ENCODE measurements at places on chromosomes 6 and 20.
A peak's percentile ranks its signal among the peaks of the same experiment; 100 is the strongest.

DNA sequence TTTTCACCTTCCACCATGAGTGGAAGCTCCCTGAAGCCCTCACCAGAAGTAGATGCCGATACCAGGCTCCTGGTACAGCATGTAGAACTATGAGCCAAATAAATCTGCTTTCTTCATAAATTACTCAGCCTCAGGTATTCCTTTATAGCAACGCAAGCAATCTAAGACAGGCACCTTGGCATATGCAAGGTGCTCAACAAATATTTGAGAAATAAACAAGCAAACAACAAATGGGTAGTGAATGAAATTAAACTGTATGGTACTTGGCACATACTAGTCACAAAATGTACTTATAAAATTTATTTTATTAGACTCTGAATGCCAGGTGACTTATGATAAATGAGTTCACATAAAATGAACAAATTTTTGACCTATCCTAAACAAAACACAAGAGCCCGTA, 220.3 kb downstream of the MAFB start:
- DNase-seq, result no peak

DNA sequence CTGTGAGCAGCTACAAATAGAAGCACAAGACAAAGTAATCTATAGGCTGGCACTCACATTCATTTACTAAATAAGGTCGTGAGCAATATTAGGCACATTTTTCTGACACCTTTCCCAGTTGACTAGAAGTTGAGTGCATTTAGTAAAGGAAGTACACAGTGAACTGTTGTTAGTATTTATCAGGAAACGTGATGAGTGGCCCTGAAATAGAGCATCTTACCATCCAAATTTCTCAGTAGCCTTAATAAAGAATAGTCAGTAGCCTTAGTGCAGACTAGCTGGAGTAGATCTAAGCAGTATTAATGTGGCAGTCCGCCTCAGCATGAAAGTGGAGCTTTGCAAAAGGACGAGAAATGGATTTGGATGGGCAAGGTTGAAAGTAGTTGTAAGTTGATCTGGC, 205.5 kb upstream of the QKI start:
- DNase-seq, result no peak

- no peak for DNase-seq
Measured at GRCh38 chr20:58791286-58791685, 59.4 kb downstream of the GNAS-AS1 start.

DNA sequence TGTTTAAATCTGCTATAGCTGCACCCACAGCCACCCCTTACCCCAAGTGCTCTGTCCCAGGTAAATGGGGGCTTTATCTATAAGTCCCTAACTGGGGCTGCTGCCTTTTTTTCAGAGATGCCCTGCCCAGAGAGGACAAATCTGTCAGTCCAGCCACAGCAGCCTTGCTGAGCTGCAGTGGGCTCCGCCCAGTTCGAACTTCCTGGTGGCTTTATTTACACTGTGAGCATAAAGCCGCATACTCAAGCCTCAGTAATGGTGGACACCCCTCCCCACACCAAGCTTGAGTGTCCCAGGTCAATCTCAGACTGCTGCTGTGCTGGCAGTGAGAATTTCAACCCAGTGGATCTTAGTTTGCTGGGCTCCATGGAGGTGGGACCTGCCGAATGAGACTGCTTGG, 505.2 kb downstream of the CBLN4 start:
- peak; percentile 37 for DNase-seq

DNA sequence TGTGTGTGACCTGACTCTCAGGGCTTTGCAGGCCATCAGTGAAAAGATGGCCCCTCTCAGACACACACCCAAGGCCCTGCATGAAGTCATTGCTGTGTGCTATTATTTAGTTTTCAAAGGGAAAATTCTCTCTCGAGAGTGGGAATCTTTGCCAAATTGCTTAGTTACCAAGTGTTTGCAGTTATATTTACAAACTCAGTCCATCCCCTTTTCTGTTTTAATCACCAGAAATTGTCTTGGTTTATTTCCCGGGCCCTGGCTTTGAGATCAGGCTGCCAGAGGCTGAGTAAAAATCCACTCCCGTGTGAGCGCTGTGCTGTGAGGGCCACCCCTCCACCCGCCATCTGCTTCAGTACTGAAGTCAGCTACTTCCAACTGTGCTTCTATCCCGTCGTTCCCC, 163.1 kb downstream of the SOD2 start:
- no peak for DNase-seq

DNA sequence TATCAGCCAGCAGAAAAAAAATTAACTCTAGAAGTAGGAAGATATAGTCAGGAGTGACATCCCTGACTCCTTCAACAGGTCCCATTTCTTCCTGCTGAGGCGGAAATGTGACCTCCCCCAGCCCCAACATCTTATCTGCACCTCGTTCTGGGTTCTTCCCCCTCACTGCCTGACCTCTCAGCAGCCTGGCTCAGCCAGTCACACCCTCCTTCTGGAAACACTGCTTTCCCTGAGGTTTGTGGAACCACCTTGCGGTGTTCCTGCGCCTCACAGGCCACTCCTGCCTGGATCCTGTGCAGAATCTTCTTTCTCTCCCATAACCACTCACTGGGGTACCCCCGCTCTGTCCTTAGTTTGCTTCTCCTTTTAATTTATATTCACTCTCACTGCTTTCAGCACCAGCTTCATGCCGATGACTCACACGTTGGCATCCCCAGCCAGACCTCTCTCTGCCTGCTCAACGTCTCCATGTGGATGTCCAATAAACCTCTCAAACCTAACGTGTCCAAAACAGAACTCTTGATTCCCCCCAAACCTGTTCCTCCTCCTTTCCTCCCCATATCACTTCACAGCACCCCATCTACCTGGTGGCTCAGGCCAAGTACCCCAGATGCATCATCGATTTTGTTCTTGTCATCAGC, 222.8 kb upstream of the PLN start:
- DNase-seq, result no peak

GRCh38 chr6:14641423-14642135, 524.0 kb downstream of the CD83 start:
- DNase-seq, result no peak

- DNase-seq, result no peak
Measured at GRCh38 chr6:5141046-5141445, 55.9 kb downstream of the PPP1R3G start.

DNA sequence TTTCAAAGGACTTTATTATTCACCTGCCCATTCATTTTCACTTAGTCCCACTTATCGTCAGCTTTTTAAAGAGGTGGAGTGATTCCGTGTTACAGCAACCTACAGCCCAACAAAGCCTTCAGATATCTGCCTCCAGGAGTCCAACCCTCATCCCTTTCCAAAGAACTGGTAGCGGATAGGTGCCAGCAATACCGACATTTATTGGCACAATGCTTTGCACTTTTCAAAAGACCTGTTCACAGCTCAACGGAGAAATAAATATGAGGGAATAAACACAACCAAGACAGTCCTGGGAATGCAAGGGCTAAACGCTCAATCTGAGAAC, 819 bp upstream of the MTRF1L start:
- peak; percentile 61 for DNase-seq

- no peak for DNase-seq
Measured at GRCh38 chr20:47577314-47577713, 75.6 kb downstream of the NCOA3 start.

GRCh38 chr6:100677240-100677639, 203.9 kb downstream of the ASCC3 start:
- no peak for DNase-seq

DNA sequence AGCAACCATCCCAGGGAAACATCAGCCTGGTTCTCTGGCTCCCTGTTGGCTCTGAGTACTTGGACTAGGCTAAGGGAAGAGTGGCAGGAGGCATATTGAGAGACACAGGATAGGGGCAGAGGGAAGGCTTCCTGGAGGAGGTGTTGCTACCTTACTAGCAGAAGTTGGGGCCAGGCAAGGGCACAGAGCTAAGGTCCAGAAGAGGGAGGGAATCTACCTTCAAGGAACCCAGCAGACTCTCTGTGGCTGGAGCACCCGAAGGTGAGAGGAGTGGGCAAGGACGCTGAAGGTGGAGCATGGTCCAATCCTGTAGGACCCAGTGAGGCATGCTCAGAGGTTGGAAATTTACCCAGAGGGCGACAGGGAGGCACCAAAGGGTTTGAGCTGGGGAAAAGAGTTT, 191.9 kb downstream of the TFAP2C start:
- DNase-seq, result no peak
